ENCODE measurements at places on chromosomes 3 and 15. TPM values are rescaled to one million over a fixed set of nuclear protein-coding genes. Genes with fewer than 3 reads are reported as not detected.

Gene ITPR1
- total RNA-seq, result 78.7 TPM

Gene TNIK
- 47.3 TPM for total RNA-seq

Gene CAPN3
- 20.0 TPM for total RNA-seq

Gene GOLGA8J
- total RNA-seq, result 0.60 TPM

Gene PRTG
- not detected for total RNA-seq

Gene DAPK2
- 1.3 TPM for total RNA-seq

Gene PRC1
- total RNA-seq, result 5.0 TPM

Gene GLDN
- total RNA-seq, result not detected

Gene SLC22A13
- 1.0 TPM for total RNA-seq

Gene SLC38A3
- not detected for total RNA-seq

Gene ACTC1
- not detected for total RNA-seq

Gene GASK1A
- total RNA-seq, result 0.14 TPM

Gene MYLK
- not detected for total RNA-seq

Gene IL5RA
- total RNA-seq, result not detected

Gene RSL24D1
- 139 TPM for total RNA-seq

Gene COLQ
- 2.9 TPM for total RNA-seq

Gene SLC24A5
- total RNA-seq, result not detected

Gene TMC3
- total RNA-seq, result not detected

Gene CHRNA5
- 1.3 TPM for total RNA-seq

Gene CPB1
- not detected for total RNA-seq

Gene SLC26A6
- 28.6 TPM for total RNA-seq

Gene PLA2G4D
- not detected for total RNA-seq

Gene IGDCC3
- not detected for total RNA-seq

Gene APOD
- not detected for total RNA-seq

Gene OIP5
- 5.3 TPM for total RNA-seq

Gene MORC1
- total RNA-seq, result not detected

Gene SLC2A2
- total RNA-seq, result not detected

Gene POU1F1
- total RNA-seq, result not detected

Gene RBPMS2
- not detected for total RNA-seq

Gene TUSC7
- not detected for total RNA-seq

Gene CFAP92
- total RNA-seq, result 1.7 TPM

Gene SHC4
- total RNA-seq, result not detected

Gene PPCDC
- 13.4 TPM for total RNA-seq

Gene SCAANT1
- not detected for total RNA-seq

Gene ADIPOQ
- total RNA-seq, result not detected

Gene CCR8
- total RNA-seq, result not detected

Gene LRRC31
- not detected for total RNA-seq

Gene VIPR1
- total RNA-seq, result 122 TPM

Gene CYP8B1
- total RNA-seq, result not detected

Gene CEP19
- total RNA-seq, result 4.6 TPM

Gene DAZL
- total RNA-seq, result not detected

Gene CLRN1
- not detected for total RNA-seq

Gene CGNL1
- total RNA-seq, result not detected
